ENCODE measurements at places on chromosomes 2 and 18.

DNA sequence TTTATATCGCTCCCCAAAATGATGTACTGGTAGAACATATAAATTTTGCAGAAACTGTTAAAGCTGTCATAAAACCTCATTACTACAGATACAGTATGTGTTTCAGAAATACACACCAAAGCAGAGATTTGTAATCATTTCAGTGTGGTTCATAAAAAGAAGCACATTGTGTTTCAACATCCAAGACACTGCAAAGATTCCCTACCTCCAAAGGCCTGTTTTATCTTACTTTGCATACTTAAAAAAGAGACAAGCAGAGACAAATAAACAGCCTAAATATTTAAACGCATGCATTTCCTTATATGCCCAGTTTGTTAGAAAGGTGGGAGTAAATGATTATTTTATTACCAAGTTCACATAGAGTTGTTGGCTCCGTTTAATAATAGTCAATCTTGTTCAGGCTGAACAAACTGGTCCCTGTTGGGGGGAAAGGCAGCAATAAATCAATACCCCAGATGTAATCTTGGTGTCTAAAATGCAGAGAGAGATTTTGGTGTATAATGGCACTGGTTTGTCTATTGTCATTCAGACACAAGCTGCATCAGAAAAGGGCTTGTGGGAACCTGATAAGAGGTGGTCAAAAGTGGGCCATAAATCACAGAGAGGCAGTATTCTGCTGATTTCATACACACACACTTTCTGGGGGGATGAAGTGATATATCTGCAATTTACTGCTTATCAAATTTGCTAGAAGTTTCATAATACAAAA lies 321.4 kb upstream of the ETAA1 start:
- DNase-seq: no peak

- DNase-seq: no peak
Measured at GRCh38 chr2:108399479-108399878, 21.7 kb downstream of the SULT1C4 start.

- no peak for DNase-seq
Measured at GRCh38 chr18:27763341-27763740, 413.6 kb downstream of the CDH2 start.

- no peak for DNase-seq
Measured at GRCh38 chr2:201852878-201853415, 46.6 kb downstream of the CDK15 start.

- no peak for DNase-seq
Measured at GRCh38 chr2:8652774-8653426, 29.0 kb upstream of the ID2 start.
